ENCODE measurements at places on chromosomes 6 and 20.

DNA sequence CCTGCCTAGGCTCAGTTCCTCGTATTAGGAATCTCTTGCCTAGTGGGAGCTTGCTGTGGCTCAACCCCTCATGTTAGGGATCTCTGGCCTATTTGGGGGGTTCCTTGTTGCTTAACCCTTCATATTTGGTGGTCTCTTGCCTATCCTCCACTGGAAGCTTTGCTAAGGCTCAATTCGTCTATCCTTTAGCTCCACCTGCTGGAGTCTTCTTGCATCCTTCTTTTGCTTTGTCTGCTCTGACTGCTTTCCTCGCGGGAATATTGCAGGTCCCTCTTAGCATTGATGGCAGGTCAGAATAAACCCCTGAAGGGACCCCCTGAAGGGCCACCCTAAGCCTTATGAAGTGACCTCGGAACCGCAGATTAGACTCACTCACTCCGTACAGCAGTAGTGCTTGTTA is 203.0 kb upstream of the TBX18 start:
- DNase-seq = no peak

GRCh38 chr20:20003031-20003954 is 13.9 kb upstream of the NAA20 start:
- DNase-seq = no peak

DNA sequence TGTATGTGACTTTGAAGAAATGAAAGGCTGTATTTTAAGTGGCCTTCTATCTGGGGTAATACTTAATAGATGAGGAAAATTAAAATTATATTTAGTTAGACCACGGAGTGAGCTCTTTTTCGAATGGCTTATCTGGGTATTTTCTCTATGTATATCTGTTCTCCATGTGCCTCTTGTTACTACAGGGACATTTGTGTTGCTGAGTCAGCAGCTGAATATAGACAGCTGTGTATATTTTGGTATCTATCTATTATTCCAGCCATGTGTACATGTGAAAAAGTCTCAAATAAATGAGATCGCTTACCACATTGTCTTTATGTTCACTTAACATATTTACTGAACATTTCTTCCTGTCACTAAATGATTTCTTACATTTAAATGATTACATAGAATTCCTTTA is 57.2 kb downstream of the TMEM200A start:
- DNase-seq = no peak

GRCh38 chr6:122758927-122759334 is 20.6 kb upstream of the FABP7 start:
- DNase-seq = no peak

DNA sequence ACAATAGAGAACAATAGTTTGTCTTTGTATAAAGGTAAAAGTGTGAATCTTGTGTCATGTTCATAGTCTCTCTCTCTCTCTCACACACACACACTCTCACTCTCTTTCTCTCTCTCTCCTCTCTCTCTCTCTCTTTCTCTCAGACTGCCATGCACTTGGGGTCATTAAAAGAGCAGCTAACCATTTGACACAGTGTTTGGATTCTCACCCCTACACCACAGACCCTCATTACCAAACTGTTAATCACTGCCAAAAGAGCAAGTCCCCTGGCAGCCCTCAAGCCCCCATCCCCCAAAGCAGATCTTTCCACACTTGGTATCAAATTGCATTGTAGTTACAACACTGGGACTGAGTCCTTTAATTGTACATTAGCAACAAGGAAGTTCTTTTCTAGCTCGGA is 305.8 kb upstream of the RSPO3 start:
- DNase-seq = no peak

DNA sequence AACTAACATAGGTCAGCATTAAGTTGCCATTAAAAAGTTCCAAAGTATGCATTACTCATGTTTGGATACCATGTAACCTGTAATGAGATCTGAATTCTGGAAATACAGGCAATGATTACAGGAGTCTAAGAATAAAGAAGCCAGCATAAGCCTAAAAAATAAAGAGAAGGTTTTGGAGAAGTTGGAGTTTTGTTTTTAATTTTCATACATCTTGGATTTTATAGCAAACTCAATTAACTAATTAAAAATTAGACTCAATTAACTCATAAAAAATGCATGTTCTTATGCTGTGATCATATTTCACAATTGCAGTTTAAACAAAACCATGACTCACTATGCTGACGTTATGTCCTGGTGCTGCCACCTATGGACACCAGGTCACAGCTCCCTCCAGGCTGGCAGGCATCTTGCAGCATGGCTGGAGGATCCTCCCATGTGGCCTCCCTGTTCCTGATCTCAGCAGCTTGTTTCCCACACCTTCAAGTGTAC is 648.8 kb upstream of the AGPAT4 start:
- peak; percentile 52 for DNase-seq

GRCh38 chr6:38975621-38976049 is 72.9 kb upstream of the GLP1R start:
- no peak for DNase-seq

GRCh38 chr6:52491203-52492069 is 71.3 kb downstream of the EFHC1 start:
- DNase-seq = no peak

- no peak for DNase-seq
These were observed 27.4 kb downstream of the TRPC4AP start for GRCh38 chr20:35065181-35065580.

GRCh38 chr20:12925863-12926793 is 82.6 kb upstream of the SPTLC3 start:
- no peak for DNase-seq

- peak; percentile 43 for DNase-seq
These were observed at the start of gene TDRD6 for GRCh38 chr6:46687619-46688097. Gene TDRD6, plus strand, starts transcription at chr6:46687885. Its CDS starts 244 bp downstream, at chr6:46688129.

GRCh38 chr6:126477678-126478077 is 137.8 kb downstream of the CENPW start:
- DNase-seq = no peak

DNA sequence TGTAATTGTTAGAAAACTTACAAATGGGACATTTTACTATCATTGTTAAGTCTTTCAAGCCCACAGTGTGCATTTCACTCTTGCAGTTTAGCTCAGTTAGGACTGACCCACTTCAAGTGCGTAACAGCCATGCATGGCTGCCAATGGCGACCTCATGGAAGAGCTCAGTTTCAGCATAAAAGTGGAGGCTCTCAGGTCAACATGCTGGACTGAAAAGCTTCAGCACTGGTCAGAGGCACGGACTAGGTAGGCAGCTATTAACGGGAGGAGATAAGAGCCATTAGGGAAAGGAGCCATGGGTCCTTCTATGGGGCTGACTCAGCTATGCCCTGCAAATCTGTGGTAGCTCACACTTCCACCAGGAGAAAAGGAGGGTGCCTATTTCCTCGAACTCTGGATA is 101.8 kb downstream of the TTLL2 start:
- no peak for DNase-seq

DNA sequence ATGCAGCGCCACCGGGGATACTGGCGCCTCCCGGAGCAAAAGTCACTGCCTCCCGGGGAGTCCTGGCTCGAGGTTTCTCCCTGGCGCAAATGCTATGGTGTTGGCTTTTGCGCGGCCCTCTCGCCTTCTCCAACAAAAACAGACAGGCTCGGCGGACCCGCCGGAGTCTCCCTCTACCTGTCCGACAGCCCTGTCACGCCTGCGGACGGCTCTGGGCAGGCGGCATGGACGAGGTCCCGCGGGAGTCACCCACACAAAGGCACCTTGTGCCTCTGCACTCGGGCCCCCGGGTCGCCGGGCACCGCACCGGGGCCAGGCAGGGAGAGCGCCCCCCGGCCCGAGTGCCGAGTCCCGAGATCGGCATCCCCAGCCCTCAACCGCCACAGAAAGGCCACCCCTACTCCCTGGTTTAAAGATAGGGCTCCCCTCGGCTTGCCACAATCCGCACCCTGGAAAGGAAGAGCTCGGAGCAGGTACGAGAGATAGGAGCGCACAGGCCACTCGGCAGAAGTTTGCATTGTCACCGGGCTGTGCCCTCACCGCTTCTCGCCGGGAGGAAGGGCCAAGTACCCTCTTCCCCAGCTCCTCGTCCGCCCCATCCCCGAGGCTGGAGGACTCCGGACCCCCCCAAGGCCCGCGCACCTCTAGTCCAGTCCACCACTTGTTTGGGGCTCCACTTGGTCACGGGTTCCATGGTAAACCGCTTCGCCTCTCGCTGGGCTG is 903 bp downstream of the CNKSR3 start:
- peak; percentile 49 for DNase-seq

DNA sequence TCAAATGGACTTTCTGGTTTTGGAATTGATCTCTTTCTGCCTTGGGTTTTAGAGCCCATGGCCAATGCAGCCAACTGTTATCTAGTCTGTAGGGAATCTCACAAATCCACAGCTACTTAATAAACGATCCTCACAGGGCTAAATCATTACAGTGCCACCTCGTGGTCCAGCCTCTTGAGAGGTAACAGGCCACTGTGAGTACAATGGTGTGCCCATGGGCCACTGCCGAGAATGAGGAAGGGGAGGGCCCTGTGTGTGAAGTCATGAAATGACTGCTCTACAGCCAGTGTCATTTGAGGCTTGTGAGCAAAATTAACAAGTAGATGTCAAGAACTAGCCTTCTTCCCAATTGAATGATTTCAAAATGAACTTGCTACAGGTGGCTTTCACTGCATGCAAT is 54.3 kb upstream of the GMPR start:
- no peak for DNase-seq

DNA sequence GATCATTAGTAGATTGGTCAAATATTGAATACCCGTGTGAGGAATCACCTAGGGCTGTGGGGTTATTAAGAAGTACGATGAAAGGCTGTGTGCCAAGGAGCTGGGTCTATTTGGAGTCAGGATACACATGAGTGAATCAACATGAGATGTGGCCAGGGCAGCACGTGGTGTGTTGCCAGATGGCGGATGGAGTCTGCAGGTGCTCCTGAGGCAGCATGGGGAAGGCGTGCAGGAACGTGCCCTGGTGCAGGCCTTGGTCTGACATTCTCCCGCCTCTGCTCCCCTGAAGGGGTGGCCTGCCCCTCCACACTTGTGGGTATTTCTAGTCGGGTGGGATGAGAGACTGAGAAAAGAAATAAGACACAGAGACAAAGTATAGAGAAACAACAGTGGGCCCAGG is 39.0 kb upstream of the SLC22A1 start:
- no peak for DNase-seq

DNA sequence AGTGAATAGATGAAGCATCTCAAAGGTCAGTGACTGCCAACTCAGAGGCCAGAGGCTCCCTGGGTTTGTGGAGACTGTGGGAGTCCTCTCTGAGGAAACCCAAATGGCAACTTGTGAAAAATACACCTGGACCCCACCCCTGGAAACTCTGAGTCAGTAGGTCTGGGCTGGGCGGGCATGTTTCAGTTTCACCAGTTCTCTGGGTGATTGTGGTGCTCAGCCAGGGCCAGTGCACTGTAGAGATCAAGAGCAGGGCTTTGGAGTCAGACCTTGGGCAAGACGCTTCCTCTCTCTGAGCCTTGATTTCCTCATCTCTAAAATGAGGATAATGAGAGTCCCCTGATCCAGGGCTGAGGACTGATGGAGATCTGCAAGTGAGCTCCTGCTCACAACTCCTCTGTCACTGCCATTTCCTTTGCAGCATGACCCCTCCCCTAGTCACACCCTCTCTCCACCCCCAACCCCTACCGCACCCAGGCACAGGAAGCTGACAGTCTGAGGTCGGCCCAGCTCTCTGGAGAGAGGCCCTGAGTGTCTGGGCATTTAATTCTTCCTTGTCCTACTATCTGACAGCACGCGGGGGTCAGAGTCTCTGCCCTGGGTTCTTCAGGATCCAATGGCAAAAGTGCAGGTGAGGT is 5.1 kb downstream of the DEF6 start:
- DNase-seq = no peak

DNA sequence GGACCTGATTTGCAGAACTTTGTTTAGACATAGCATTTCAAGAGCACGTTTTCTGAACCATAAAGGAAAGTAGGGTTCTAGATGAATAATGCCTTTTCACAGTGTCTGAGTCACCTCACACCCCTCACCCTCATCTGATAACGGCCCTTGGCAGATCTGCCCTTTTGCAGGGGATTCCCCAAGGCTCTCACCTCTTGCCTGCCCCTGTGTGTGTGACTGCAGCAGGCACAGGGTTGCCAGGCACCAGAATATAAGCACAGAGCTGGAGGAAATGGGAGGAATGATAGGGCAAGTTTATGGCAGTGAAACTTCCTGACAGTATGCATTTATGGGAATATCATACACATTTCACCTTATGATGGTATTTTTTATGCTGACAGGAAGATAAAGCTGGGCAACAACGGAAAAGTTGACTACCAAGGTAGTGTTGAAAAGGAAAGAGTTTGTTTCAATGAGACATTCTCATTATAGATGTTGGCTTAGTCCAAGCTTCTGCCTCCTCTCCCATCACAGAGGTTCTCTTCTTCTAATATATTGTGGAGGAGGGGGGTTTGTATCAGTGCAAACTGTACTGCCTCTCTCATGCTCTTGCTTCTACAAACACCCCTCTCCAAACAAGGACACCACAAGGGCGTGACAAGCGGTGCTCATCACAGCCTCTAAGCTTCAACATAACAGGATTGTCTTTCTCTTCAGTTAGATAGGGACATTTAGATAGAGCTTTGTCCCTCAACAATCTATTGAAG is 101.5 kb upstream of the BACH2 start:
- DNase-seq = no peak

DNA sequence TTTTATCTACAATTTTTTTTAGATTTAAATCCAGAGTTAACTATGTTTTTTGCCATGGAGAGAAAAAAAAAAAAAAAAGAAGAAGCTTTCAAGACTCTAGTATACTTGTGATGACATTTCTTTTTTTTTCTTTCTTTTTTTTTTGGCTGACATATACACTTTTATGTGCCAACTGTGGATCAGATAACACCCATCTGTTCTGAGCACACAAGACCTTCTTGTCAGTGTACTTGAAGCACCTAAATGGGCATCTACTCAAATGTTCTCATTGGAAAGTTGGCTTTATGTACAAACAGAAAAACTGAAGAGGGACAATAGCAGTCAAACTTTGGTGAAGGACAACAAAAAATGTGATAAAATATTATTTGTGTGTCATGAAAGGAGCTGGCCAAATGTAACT is 904.5 kb downstream of the GRIK2 start:
- no peak for DNase-seq

GRCh38 chr6:81808851-81809570 is 56.5 kb upstream of the TENT5A start:
- DNase-seq = peak; percentile 53

GRCh38 chr20:41848180-41848579 is 230.0 kb upstream of the CHD6 start:
- DNase-seq = no peak

DNA sequence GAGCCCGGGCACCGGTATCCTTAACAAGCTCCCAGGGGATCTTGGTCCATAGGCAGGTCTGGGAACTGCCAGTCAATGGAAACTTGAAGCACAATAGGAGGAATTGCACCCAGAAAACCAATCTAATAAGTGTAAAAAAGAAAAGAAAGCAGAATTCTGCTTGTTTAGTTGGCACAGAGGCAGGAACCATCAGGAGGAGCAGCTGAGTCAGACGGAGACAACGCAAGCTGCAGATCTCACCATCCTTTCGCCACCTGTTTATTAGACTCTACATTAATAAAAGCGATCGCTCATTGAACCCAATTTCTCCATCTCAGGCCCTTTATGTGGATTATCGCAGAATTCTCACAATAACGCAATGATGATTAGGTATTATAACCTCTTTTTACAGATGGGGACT is 9.8 kb downstream of the ZFP64 start:
- DNase-seq = no peak

- DNase-seq = no peak
These were observed 501 bp upstream of the PLA2G7 start for GRCh38 chr6:46735720-46736031.
